ENCODE measurements at places on chromosomes 6 and 20.

DNA sequence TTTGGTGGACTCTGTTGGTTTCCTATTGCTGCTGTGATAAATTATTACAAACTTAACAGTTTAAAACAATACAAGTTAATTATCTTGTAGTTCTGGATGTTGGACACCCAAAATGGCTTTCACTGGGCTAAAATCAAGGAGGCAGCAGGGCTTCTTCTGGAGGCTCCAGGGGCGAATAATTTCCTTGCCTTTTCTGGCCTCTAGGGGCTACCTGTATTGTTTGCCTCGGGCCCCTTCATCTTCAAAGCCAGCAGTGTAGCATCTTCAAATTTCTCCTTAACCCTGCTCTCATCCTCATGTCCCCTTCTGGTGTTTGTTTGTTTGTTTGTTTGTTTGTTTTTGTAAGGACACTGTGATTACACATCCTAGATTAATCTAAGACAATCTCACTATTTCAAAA, 60.5 kb upstream of the ANKEF1 start:
- no peak for DNase-seq

- no peak for DNase-seq
These were observed 22.7 kb upstream of the CTAGE9 start for GRCh38 chr6:131733376-131734016.

GRCh38 chr6:47749757-47750156, 32.1 kb upstream of the OPN5 start:
- no peak for DNase-seq

GRCh38 chr20:40650707-40651106, 38.3 kb downstream of the MAFB start:
- no peak for DNase-seq

DNA sequence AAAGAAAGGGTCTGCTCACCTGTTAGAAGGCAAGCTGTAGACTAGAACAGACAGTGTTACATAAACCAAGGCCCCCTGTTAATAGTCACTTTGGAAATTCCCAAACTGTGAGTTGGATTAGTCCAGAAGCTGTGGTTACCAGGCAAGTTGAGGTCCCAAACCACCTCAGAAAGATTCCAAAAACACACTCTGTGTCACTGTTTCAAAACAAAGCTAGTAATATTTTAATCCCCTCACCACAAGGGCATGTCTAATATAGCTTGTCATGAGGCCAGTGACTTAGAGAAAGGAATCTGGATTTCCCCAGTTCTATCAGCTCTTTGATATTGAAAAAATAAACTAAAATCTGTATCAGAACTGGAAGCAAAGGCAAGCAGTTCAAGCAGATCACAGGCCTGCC, 244.6 kb downstream of the HAO1 start:
- no peak for DNase-seq

DNA sequence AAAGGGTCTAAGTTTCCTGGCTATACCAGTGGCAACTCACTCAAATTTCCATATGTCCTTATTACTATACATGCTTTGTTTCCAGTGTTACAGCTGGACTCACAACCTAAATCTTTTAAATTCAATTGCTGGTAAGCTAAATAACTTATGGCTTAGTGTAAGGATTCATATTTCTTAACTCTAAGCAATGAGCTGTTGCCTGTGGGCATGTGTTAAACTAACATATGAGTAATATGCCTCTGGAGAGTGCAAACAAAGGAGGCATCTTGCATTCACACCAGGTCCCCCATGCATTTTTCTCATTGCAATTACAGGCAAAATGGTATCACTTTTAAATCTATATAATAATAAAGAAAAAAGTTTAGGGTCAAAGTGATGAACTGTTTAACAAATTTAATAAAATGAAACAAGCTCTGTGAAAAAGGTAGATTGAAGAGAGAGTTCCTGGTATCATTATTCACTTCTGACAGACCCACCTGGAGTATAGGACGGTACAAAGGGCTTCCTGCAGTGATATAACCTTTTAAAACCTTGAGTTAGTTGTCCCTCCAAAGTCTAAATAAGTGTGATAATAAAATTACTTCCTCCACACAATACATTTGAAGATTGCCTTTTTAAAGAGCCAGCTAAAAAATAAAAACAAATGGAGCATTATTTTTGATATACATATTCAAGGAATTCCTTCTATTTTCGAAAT, 57.6 kb upstream of the HMGCLL1 start:
- DNase-seq, result no peak

DNA sequence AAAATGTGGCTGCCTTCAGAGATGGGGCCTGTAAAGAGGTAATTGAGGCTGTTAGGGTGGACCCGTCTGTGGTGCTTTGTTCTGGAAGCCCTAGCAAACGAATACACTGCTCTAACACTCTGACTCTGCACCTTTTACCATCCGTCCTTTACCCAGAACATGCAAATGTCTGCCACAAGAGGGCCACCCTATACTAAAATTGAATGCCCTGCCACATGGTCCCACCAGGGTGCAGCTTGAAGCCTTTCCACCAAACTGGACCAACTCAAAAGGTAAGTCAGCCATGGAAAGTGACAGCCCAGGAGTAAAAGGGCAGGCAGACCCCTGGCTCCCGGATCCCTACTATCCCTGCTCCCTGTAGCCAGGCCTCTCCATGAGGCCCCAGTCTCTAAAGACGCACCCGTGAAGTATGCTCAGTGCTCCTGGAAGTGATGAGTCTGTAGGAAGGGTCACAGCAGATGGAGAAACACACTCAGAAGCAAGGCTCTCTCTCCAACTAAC, 5.8 kb upstream of the BFSP1 start:
- DNase-seq, result peak; percentile 90

- no peak for DNase-seq
These were observed 350.7 kb downstream of the KHDRBS2 start for GRCh38 chr6:61935242-61935846.

DNA sequence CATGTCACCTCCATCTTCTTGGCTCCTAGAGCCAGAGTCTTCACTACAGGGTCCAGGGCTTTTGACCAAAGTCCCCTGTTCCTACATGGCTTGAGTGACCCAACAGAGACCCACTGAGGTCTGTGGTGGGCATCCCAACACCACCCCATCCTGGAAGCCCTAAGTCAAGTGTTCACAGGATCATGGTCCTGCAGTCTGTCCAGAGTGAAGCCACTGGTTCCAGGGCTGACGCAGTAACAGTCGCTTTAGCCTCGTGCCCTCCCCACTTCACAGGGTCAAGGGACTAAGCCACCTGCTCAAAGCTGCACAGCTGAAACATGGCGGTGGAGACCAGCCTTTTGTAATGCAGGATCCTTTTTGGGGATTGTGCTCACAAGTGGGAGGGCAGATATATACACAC, 133.9 kb downstream of the JPH2 start:
- no peak for DNase-seq

- no peak for DNase-seq
These were observed 10.6 kb upstream of the SASH1 start for GRCh38 chr6:148332088-148332487.

- no peak for DNase-seq
These were observed 116.3 kb downstream of the KHDC1L start for GRCh38 chr6:73108949-73109348.

- DNase-seq, result no peak
These were observed 6.0 kb downstream of the SYTL3 start for GRCh38 chr6:158655569-158656450.

GRCh38 chr6:37243816-37244370, 13.7 kb upstream of the TBC1D22B start:
- no peak for DNase-seq

DNA sequence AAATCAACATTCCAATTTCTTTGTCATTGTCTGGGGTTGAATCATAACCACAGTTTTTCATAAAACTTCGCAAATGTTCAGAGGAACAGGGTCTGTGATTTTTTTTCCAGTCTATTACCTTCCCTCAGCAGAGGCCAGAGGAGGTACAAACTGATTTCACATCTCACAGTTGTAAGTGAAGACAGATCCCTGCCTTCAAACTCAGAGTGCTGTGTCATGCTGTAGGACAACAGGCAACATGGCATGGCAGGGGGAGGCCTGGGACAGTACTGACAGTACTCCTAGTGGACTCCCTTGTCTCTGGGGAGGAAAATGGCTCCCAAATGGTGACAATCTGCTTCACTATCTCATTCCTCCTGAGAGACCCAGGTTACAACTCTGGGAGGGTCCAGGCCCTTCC, 308.6 kb downstream of the CDC5L start:
- no peak for DNase-seq

- peak; percentile 66 for DNase-seq
These were observed at the start of gene DDR1 for GRCh38 chr6:30883685-30884520. DDR1 (plus strand) TSS chr6:30884519; CDS start chr6:30888730, 4,211 bp downstream.

DNA sequence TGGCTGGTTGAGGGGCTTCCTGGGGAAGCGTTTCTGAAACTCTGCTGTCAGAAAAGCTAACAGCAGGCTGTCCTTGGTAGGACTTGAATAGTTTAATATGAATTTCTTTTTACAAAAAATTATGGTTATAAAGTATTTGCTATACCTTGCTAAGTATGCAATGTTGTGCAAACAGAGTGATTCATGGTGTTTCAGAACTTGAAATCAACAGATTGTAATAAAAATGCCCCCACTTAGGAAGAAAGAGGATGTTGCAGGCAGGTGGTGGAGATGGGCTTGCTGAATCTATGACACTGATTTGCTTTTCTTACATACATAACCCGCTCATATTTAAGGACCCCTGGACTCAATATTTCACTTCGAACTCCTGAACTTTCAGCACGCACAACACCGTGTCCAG, 211.6 kb downstream of the THBS2 start:
- no peak for DNase-seq

- no peak for DNase-seq
These were observed 7.4 kb downstream of the ECT2L start for GRCh38 chr6:138803331-138803730.

DNA sequence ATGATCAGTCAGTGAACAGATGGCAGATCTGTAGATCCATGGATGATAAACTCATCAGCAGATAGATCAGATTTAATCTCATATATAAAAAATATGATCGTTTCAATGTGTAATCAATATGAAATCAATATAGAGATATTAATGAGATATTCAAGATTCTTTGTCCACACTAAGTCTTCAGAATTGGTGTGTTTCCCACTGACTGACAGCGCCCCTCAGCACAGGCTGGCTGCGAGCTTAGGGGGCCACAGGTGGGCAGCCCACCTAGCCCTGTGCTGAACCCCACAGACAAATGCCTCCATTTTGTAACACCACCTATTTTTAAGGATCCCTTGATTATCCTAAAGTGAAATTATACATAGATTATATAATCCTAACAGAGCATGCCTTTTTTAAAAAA, 32.3 kb downstream of the FRMD1 start:
- DNase-seq, result no peak

DNA sequence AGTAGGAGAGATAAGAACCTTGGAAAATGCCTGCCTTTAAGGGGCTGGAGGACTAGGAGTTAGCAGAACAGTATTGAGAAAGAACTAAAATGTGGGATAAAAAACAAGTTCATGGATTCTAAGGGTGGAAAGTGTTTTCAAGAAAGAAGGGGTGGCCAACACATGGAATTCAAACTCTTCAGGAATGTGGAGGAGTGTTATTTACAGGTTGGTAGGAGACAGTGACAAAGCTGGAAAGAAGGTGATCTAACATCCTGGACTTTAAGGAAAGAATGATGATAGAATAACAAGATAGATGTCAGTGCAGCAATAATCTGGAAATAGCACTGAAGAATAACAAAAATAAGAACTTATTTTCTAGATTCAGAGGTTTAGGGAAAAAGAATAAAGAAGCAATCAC, 54.0 kb upstream of the TNFRSF21 start:
- no peak for DNase-seq

GRCh38 chr20:50995506-50995905, 27.4 kb downstream of the KCNG1 start:
- no peak for DNase-seq

GRCh38 chr6:29850011-29850553, 22.5 kb downstream of the HLA-G start:
- peak; percentile 10 for DNase-seq

DNA sequence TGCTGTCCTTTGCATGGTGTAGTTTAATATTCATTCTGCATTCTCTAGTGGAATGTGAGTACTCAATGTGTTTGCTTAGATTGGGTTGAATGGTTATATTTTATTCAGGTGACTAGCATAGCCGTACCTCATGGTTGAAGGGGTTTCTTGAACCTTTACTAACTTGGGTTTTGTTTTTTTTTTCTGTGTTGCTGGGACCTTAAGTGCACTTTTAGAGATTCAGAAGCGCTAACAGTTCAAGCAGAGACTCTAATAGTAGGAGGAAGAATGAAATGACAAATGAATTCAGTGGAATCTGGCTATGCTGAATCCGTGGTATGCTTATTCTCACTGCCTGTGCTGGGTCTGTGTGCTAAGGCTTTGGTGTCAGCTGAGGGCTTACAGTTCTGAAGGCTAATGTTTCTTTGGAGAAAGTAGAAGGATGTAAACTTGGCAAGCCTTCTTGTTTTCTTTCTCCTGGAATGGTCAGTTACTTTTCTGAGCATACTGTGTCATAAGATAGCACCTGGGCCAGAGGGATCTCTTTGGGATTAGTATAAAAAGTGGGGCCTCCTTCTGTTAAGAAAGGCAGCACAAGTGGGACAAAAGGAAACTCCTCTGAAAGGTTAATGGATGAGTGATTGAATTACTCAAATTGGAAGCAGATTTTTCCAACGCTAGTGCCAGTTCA, 28.7 kb downstream of the RNF144B start:
- DNase-seq, result no peak

GRCh38 chr20:3765171-3765882, 2.2 kb downstream of the ADISSP start:
- DNase-seq, result no peak

DNA sequence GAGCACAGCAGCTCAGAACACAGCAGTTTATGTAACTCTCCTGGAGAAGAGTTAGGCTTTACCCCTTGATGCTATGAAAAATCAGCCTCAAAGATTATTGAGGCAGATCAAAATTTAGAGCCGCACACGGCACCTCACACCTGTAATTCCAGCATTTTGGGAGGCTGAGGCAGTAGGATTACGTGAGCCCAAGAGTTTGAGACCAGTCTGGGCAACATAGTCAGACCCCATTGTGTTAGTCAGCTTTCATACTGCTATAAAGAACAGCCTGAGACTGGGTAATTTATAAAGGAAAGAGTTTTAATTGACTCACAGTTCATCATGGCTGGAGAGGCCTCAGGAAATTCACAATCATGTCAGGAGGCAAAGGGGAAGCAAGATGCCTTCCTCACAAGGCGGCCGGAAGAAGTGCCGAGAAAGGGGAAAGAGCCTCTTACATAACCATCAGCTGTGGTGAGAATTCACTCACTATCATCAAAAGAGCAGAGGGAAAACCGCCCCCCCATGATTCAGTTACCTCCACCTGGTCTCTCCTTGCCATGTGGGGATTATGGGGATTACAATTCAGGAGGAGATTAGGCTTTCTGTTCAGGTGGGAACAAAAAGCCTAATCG, 87.7 kb downstream of the SGK1 start:
- no peak for DNase-seq

GRCh38 chr6:63492476-63492875, 79.8 kb upstream of the LOC128125822 start:
- DNase-seq, result no peak
